ENCODE measurements at places on chromosomes 1 and 21. TPM values are rescaled to one million over a fixed set of nuclear protein-coding genes. Genes with fewer than 3 reads are reported as not detected.

Gene OR2T29
- not detected for total RNA-seq

- no peak for DNase-seq
Observed at GRCh38 chr1:34500451-34500850, 254.4 kb upstream of the GJB5 start.

Gene RUNX3
- not detected for total RNA-seq

Gene TP73
- not detected for total RNA-seq

Gene SDC3
- total RNA-seq, result 43.9 TPM

- DNase-seq, result no peak
Observed at GRCh38 chr1:82819234-82819633, 1018.5 kb downstream of the ADGRL2 start.

- DNase-seq, result no peak
Observed at GRCh38 chr1:9346566-9346965, 53.9 kb downstream of the SPSB1 start.

GRCh38 chr1:201310986-201311355 lies 27.7 kb downstream of the PKP1 start:
- no peak for DNase-seq

- DNase-seq, result no peak
Observed at GRCh38 chr1:195898924-195899323, 709.3 kb downstream of the KCNT2 start.

Gene CRNN
- total RNA-seq, result not detected

GRCh38 chr1:46197964-46198811 lies at the start of gene POMGNT1:
Gene POMGNT1 (minus strand): TSS chr1:46198434. CDS start chr1:46197821, 613 bp downstream.
- DNase-seq, result peak; percentile 75

GRCh38 chr1:44608141-44608540 lies 66.1 kb downstream of the TMEM53 start:
- DNase-seq, result no peak

GRCh38 chr1:39691383-39692151 lies at the start of gene HPCAL4:
Gene HPCAL4 (minus strand): TSS chr1:39691433. CDS start chr1:39684603, 6,830 bp downstream.
- peak; percentile 89 for DNase-seq

Gene CD1B
- total RNA-seq, result not detected

Gene UBXN10
- 14.6 TPM for total RNA-seq

DNA sequence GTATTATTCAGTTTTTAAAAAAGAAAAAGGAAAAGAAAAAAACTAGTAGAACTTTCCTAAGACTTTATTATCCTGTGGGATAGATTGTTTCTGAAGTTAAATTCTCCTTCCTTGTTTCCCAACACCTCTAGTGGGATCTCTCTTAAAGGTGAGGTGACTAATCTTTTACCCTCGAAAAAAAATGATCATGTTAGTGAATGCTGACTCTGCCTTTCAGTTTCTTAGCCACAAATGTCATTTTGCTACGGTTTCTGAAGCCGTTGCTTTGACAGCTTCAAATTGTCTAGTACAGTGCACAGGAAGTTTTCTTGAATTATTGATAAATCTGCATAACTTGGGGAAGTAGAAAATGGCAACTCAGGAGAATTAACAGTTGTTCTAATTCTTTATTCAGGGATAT lies 13.0 kb upstream of the NEK7 start:
- no peak for DNase-seq

DNA sequence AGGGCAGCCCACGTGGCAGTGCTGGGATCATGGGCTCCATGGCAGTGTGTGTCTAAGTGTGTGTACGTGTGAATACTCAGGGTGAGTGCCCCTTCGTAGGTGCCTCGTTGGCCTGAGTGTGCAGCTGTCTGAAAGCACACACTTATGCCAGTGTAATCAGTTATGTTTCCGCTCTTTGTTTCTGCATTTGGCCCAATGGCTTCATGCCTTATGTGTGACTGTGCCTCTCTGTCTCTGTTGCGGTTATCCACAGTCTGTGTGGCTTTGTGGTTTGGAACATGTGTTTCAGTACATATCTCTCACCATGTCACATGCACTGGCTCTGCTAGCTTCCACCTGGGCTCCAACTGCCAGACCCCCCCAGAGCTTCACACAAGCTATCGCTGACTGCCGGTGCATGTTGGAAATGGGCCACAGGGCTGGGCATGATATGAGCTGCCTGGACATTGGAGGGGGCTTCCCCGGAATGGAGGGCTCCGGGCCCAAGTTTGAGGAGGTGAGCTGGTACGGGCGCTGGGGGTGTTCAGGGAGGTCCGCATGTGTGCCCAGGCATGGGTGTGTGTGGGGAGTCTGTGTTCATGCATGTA lies 70.3 kb upstream of the TINAGL1 start:
- DNase-seq, result no peak

DNA sequence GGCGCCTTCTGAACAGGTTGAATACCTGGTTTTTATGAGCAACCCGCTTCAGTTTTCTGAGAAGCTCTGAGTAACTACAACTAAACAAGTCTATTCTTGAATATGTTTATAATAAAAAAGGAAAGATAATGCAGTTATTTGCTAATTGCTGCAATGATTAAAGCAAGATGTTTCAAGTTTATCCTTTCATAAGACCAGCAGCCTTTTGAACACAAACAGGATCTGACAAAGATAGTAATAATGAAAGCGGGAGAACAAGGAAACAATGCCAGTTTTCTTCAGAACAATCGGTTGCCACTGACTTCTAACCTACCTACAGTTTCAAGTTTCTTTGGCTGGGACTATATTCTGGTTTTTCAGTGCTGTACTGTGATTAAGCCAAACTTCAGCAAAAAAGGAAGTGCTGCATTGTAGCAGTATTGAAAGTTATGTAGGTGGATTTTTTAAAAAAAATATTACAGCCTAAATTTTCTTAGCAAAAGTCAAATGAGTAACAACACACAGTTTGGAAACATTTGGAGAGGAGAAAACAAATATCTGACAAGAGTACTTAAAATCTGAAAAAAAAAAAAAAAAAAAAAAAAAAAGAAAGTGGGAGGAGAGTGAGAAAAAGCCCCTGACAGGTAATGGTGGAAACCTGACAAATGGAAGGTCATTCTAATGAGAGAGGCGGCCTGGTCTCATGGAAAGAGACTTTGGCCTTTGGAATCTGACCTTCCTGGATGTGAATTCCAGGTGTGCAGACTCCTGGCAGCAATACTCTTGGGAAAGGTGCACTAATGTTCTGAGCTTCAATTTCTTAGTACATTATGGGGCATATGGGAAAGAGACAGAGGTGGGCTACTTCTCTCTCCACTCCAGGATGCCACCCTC lies 11.4 kb downstream of the KCNJ15 start:
- no peak for DNase-seq

Gene MATN1
- not detected for total RNA-seq

GRCh38 chr1:101236516-101237228 lies at the start of gene S1PR1:
Gene S1PR1 (plus strand): TSS chr1:101237019. CDS start chr1:101238985, 1,966 bp downstream.
- DNase-seq, result peak; percentile 81

- DNase-seq, result no peak
Observed at GRCh38 chr1:52665006-52665941, 32.3 kb downstream of the SHISAL2A start.

Gene APOBEC4
- total RNA-seq, result not detected

DNA sequence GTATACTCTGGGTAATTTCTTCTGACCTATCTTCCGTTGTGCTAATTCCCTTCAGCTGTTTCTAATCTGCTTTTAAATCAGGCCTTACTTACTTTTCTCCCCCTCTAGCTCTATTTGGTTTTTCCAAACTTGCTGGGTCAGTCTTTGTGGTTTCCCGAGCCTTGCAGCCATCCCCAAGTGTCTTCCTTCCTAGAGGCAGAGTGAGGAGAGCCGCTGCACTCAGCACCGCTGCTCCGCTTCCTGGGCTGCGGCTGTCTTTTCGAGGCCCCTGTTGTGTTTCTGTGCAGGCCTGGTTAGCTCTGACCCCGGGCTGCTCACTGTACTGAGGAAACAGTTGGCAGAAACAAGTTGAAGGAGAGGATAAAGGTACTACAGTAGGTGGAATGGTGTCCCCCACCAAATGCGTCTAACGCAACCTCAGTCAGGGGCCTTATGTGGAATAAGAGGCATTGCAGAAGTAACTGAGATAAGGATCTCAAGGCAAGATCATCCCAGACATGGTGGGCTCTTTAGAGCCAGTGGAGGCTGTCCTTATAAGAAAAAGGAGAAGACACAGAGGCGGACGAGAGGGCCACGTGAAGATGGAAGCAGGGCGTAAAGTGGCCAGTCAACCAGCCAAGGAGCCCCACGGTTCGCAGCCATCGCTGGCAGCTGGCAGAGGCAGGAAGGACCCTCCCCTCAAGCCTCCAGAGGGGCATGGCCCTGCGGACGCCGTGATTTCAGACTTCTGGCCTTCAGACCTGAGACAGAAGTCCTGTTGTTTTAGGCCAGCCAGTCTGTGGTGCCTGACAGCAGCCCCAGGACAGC lies 10.5 kb downstream of the WNT9A start:
- peak; percentile 59 for DNase-seq

Gene SPATA45
- total RNA-seq, result not detected

Gene SUSD4
- 0.82 TPM for total RNA-seq

DNA sequence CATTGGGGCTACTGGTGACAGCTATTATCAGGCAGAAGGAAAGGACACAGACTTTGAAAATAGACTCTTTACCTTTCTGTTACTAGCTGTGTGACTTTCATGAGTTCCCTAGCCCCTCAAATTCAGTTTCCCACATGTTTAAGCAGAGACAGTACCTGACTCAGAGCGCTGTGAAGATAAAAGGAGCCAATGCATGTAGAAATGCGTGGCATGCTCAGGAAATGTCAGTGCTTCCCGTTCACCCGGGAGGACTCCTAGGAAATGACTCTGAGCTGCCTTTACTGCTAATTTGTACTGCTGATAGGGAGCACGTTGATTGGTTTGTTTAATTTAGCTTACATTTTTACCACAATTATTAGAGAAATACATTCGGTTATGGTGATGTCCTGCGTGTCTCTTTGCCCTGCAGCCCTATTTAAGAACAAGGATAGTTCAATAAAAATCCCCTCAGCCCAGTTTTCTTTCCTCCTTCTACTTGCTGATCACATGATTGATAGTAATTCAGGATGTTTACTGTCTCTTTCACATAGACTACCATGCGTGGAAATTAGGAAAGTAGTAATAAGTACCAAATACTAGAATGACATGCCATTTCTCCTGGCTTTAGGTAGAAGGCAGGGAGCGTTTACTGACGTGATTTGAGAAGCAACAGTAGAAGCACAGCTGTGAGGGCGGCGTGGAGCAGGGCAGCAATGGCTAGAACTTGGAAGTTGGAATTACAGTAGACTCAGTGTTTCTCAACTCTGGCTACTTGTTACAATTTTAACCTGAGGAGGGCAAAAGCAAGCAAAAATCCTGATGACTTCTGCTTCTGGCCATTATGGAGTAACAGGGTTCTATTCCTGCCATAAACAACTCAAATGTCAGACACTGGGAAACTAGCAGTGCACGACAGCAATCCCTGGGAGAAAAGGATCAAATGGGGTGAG lies 15.9 kb downstream of the PDIK1L start:
- no peak for DNase-seq

DNA sequence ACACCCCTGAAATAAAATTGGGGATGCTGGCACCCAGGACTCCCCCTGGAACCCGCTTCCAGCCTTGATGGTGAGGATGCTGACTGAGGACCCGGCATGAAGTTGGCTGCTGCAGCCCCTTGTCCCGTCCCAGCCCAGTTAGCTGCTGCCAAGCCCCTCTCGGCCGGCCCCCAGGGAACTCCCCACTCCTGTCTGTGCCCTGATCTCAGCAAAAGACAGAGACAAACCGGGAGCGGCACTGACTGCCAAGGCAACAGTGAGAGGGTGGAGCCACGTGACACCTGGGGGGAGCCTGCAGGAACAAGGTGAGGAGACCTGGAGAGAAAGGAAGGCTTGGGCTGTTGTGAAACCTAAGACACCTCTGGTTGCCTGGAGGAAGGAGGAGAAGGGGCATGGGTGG lies 24.7 kb downstream of the CASZ1 start:
- no peak for DNase-seq
